ENCODE measurements at places on chromosomes 3 and 15. TPM values are rescaled to one million over a fixed set of nuclear protein-coding genes. Genes with fewer than 3 reads are reported as not detected.

DNA sequence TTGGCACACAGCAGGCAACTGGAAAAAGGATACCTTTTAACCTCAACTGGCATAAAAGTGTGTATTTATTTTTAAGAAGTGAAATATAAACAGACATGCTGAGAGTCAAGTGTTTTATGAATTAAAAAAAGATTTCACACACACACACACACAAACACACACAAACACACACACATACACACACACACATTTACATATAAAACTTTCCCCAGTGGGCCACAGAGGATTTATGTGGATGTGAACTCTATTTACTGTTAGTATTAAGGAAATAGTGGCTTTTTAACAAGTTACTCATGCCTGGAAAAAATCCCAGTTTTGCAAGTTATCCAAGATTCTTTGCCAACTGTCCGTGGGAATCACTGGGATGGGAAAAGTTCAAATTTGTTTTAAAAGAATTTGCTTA, 725.9 kb upstream of the NR2F2 start:
- no peak for DNase-seq
- H3K4me3 ChIP-seq, result no peak overlapping the region
- H3K27me3 ChIP-seq, result no peaks in the 10 kb centered on the region
- H3K27ac ChIP-seq, result no peak overlapping the region
- H3K36me3 ChIP-seq, result no peaks in the 10 kb centered on the region

DNA sequence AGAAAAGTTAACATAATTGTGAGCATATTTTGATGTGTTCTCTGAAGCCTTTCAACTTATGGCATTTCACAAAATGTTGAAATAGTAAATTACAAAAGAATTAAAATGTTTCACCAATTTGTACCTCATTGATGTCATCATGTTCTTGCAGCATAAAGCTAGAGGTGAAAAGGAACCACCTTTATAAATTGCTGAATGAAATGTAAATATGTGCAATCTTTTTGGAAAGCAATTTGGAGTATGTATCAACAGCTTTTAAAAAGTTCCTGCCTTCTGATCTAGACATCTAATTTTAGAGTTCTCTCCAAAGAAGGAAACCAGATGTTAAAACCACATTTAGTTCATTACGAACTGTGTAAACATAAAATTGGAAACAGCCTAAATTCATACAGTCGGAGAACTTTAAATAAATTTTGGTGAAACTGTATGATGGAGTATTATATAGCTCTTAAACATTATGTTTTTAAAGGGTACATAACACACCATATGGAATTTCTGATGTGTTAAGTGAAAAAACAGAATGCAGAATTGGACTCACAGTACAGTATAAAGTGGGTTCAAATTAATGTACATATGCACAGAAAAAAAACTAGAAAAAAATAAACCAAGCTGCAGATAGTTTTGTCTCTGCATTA, 311.2 kb upstream of the NAALADL2 start:
- DNase-seq, result no peak
- H3K4me1 ChIP-seq, result no peaks in the 10 kb centered on the region
- H3K36me3 ChIP-seq, result no peaks in the 10 kb centered on the region
- H3K27me3 ChIP-seq, result no peaks in the 10 kb centered on the region
- H3K27ac ChIP-seq, result no peak overlapping the region
- H3K4me3 ChIP-seq, result no peak overlapping the region

NOX5 gene
- total RNA-seq, result not detected

- DNase-seq, result no peak
- H3K36me3 ChIP-seq, result no peaks in the 10 kb centered on the region
- no peak overlapping the region for H3K4me3 ChIP-seq
- no peaks in the 10 kb centered on the region for H3K4me1 ChIP-seq
- H3K27ac ChIP-seq, result no peak overlapping the region
These were observed 164.1 kb upstream of the SLCO3A1 start for GRCh38 chr15:91689377-91689776.

- peaks cover 16% of the 10 kb centered on the region for H3K4me1 ChIP-seq
- peak within 1 kb of the TSS; percentile 95 for H3K27ac ChIP-seq
- peak within 1 kb of the TSS; percentile 84 for H3K4me3 ChIP-seq
- DNase-seq, result peak; percentile 84
These were observed at the start of gene RIOX2 for GRCh38 chr3:97971679-97972567. Gene RIOX2 (minus strand): TSS chr3:97972431. CDS start chr3:97967593, 4,838 bp downstream.

DNA sequence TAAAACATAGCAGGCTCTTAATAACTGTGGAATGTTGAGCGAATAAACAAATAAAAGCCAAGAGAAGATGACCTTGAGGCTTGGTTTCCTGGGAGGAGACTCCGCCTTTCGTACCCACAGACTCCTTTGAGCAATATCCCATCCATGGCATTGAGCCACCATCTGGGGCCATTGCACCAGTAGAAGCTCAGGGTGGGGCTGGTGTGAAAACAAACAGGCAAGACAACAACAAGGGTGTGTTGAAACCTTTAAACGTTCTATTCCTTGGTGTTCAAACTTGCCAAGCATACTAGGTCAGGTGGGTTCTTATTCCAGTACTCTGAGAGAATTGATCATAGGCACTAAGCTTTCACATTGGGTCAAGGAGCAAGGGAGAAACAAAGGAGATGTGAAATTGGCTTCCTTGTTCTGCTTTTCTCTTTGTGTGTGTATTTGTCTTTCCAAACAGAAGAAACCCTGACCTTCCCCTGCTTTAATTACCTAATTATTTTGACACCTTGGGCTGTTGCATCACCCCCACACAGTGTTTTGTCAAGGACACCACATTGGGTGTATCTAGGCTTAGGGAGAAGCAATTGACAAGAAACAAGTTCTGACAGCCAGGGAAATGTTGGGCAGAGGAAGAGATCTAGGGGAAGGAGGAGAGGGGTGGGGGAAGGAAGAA, 105.1 kb upstream of the BCL6 start:
- H3K27ac ChIP-seq, result no peak overlapping the region
- DNase-seq, result peak; percentile 38
- no peaks in the 10 kb centered on the region for H3K27me3 ChIP-seq
- no peak overlapping the region for H3K4me3 ChIP-seq
- H3K36me3 ChIP-seq, result no peaks in the 10 kb centered on the region

XYLB gene
- 18.7 TPM for total RNA-seq

DNA sequence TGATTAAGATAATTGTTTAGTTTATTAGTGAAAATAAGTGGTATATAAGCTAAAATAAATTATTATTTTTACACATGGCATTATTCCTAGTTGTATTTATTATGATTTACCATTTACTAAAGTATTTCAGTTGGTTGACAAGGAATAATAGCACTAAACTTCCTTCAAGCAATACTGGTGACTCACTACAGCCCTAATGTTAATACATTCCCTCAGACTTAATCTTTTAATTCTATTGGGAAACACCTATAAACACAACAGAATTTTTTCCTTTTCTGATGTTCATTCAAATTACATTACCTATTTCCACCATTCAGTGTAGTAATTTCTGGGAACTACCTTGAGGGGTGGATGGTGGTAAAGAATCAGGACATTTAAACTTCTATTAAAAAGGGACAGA, 264.0 kb downstream of the TIGIT start:
- no peak overlapping the region for H3K4me3 ChIP-seq
- DNase-seq, result no peak
- no peak overlapping the region for H3K27ac ChIP-seq

GRCh38 chr3:111134302-111134701, 62.7 kb downstream of the NECTIN3 start:
- no peaks in the 10 kb centered on the region for H3K27me3 ChIP-seq
- no peaks in the 10 kb centered on the region for H3K4me1 ChIP-seq
- H3K27ac ChIP-seq, result no peak overlapping the region
- no peaks in the 10 kb centered on the region for H3K36me3 ChIP-seq
- no peak overlapping the region for H3K4me3 ChIP-seq

STRA6 gene
- total RNA-seq, result not detected

RASL12 gene
- total RNA-seq, result 16.7 TPM

KCNMB3 gene
- 3.7 TPM for total RNA-seq

- H3K4me3 ChIP-seq, result no peak overlapping the region
- H3K36me3 ChIP-seq, result no peaks in the 10 kb centered on the region
- DNase-seq, result no peak
- no peaks in the 10 kb centered on the region for H3K4me1 ChIP-seq
- no peak overlapping the region for H3K27ac ChIP-seq
- H3K27me3 ChIP-seq, result no peaks in the 10 kb centered on the region
These were observed 45.6 kb downstream of the ARNT2 start for GRCh38 chr15:80449825-80450224.

POLQ gene
- 1.1 TPM for total RNA-seq

LARP6 gene
- total RNA-seq, result 0.75 TPM

- peaks cover 4% of the 10 kb centered on the region for H3K27me3 ChIP-seq
- H3K4me3 ChIP-seq, result peak within 1 kb of the TSS; percentile 57
- H3K27ac ChIP-seq, result peak within 1 kb of the TSS; percentile 70
- DNase-seq, result no peak
These were observed at the start of gene LRRC31 for GRCh38 chr3:169869484-169870220. Gene LRRC31 (minus strand): TSS chr3:169869935. CDS start chr3:169869807, 128 bp downstream.

DNA sequence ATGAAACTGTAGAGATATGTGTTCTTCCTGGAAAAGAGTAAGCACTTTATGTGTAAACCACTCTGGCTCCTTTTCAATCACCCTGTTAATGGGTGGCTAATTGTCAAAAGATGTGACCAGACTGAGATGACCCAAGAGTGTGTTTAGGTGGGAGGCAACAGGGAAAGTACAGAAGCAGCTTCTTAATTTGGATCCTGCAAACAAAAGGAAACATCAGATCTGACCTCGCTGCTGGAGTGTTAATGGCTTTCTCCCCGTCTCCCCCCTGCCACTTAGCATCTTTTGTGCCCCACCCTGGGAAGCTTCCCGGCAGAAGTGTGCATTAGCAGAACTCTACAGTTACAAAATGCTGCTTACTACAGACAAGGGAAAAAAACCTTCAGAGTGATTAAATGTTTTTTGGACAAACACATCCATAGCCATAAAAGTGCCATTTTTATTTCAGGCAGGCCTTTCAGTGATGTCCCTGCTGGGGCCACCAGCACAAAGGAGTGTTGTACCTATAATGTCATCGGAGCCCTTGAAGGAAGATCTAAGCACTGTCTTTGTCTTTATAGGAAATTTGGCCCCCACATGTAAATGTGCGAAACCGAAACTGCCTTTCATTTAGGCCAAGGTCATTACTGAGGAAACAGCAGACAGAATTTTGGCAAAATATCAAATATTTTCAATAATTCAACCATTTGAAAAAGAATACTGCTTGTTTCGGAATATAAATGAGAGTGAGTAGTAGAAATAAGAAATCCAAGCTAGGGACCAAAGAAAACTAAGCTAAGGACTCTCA, 311.0 kb downstream of the WDR72 start:
- no peak overlapping the region for H3K27ac ChIP-seq
- H3K4me1 ChIP-seq, result peaks cover 12% of the 10 kb centered on the region
- DNase-seq, result no peak
- no peaks in the 10 kb centered on the region for H3K27me3 ChIP-seq
- H3K36me3 ChIP-seq, result no peaks in the 10 kb centered on the region

GRCh38 chr15:59255680-59256336, 49.2 kb downstream of the LDHAL6B start:
- peak overlapping the region; percentile 76 for H3K27ac ChIP-seq
- no peaks in the 10 kb centered on the region for H3K36me3 ChIP-seq
- peaks cover 55% of the 10 kb centered on the region for H3K4me1 ChIP-seq
- H3K27me3 ChIP-seq, result no peaks in the 10 kb centered on the region
- DNase-seq, result peak; percentile 73

GRCh38 chr3:171836855-171837254, 6.3 kb upstream of the TMEM212 start:
- H3K27ac ChIP-seq, result no peak overlapping the region
- no peak overlapping the region for H3K4me3 ChIP-seq
- DNase-seq, result no peak
- H3K27me3 ChIP-seq, result no peaks in the 10 kb centered on the region

UBA3 gene
- total RNA-seq, result 41.6 TPM

DNA sequence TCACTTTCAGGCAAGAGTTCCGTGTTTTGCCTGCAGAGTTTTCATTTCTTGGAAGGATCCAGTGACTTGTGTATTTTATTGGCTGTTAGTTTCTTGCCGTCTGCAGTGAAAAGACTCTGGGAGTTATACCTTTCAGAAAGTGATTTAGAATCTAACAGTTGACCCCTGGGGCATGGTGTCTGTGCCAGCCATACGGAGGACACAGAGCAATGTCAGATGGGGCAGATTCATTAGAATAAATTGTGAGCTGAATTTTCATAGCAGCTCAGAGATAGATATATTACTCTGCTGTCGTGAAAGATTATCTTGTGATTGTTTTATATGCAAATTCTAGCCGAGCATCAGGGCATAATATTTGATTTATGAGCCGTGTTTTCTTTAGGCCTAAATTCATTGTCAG, 131.6 kb downstream of the SV2B start:
- H3K4me1 ChIP-seq, result no peaks in the 10 kb centered on the region
- no peaks in the 10 kb centered on the region for H3K36me3 ChIP-seq
- no peak overlapping the region for H3K27ac ChIP-seq
- no peak for DNase-seq
- H3K4me3 ChIP-seq, result no peak overlapping the region

WDR72 gene
- 0.14 TPM for total RNA-seq

DNA sequence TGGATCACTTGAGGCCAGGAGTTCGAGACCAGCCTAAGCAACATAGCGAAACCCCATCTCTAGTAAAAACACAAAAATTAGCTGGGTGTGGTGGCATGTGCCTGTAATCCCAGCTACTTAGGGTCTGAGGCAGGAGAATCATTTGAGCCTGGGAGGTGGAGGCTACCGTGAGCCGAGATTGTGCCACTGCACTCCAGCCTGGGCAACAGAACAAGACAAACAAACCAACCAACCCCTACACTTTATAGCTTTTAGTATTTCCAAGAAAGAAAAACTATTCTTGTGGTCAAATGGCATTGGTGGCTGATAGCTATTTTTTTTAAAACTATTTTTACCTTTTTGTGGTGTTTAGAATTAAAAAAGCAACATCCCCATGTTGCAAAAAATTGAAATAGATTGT, 7.2 kb downstream of the TMEM45A start:
- DNase-seq, result no peak
- no peak overlapping the region for H3K27ac ChIP-seq
- H3K4me1 ChIP-seq, result no peaks in the 10 kb centered on the region
- H3K36me3 ChIP-seq, result no peaks in the 10 kb centered on the region

DNA sequence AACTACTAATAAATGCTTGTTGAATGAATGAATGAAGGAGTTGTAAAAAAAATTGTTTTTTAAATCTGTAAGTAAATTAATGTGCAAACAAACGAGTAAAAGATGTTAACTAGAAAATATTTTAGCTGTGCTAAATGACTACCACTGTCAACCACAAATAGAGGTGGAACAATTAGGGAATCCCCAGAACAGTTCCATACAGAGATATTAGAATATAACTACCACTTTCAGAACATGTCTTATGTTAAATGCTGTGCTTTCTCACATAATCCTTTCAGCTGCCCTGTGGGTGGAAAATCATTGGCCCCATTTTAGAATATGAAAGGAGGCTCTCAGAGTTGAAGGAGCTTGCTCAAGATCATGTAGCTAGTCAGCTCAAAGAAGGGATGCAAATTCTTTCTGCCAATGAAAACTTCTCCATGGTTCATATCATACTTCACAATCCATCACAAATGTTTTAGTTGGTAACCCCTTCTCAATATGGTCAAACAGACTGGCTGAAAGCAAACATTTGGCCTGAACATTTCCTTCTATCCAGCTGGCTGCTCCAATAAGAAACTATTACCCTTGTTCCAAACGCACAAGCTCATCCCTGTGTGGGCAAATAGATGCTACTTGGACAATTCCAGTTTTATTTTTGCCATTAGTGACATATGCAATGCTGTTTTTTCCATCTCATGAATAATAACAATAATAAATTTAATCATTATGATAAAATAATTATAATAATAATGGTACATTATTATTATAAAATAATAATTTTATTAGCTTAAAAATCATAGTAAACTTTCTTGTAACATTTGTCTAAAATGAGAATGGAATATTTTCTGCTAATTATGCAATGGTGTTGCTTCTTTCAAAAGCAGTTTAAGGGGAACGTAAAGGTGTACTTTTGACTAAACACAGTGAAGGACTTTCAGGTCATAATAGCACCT, 290.4 kb upstream of the STT3B start:
- no peaks in the 10 kb centered on the region for H3K4me1 ChIP-seq
- no peak overlapping the region for H3K4me3 ChIP-seq
- H3K27me3 ChIP-seq, result no peaks in the 10 kb centered on the region
- H3K27ac ChIP-seq, result no peak overlapping the region
- no peak for DNase-seq

All from transverse colon (tissue), 4 donors.